ENCODE measurements at places on chromosomes 5 and 9.

GRCh38 chr5:116626272-116626723 lies 51.7 kb upstream of the SEMA6A start:
- DNase-seq = peak; percentile 40

DNA sequence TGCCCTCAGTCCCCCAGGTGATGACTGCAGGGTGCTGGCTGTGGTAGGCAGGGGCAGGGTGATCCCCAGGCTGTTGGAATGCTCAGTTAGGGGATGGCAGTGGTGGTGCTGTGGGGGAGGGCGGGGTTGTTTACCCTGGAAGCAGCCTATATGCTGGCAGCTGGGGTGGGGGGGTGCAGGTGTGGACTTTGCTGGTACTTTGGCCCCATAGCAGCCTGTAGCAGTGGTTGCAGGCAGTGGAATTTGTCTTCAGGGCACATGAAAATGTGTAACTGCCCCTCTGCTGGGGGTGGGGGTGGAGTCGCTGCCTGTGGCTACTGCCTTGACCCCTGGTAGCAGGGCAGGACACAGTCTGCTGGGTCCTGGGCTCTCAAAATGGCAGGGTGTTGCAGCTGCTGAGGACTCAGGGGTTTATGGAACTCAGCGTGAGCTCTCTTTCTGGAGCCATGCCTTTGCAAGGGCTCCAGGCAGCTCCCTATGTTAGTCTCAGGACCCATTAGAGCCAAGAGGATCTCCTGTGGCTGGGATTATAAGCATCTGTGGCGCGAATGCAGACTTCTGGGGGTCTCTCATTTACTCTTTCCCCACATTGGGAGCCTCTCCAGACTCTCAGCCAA lies 65.0 kb downstream of the RMI1 start:
- no peak for DNase-seq

- DNase-seq = no peak
Observed at GRCh38 chr9:18799428-18799827, 233.6 kb downstream of the SAXO1 start.

GRCh38 chr5:17157916-17158529 lies 59.4 kb upstream of the BASP1 start:
- no peak for DNase-seq

GRCh38 chr5:44935262-44935661 lies 126.5 kb downstream of the MRPS30 start:
- DNase-seq = no peak

DNA sequence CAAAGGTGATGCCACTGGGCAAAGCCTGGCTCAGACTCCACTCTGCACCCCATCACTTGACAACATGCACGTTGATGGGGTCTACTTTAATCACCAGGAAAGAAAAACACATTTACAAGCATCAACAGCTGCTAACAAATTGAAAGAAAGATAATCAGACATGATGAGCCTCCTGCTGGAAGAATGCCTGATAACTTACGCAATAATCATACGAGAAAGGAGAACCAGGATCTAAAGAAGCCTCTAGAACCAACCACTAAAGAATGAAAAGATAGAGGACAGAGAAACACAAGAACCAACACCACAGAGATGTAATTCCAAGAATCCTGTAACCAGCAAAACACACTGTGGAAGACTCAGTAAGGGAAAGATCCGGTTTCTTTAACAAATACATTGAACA lies 120.3 kb upstream of the ICE1 start:
- no peak for DNase-seq

GRCh38 chr5:80408484-80409366 lies 861 bp downstream of the ZFYVE16 start:
- DNase-seq = peak; percentile 68

GRCh38 chr9:127417131-127418036 lies 6.8 kb upstream of the ZNF79 start:
- DNase-seq = no peak

GRCh38 chr5:150103678-150104549 lies 17.6 kb upstream of the CSF1R start:
- no peak for DNase-seq

DNA sequence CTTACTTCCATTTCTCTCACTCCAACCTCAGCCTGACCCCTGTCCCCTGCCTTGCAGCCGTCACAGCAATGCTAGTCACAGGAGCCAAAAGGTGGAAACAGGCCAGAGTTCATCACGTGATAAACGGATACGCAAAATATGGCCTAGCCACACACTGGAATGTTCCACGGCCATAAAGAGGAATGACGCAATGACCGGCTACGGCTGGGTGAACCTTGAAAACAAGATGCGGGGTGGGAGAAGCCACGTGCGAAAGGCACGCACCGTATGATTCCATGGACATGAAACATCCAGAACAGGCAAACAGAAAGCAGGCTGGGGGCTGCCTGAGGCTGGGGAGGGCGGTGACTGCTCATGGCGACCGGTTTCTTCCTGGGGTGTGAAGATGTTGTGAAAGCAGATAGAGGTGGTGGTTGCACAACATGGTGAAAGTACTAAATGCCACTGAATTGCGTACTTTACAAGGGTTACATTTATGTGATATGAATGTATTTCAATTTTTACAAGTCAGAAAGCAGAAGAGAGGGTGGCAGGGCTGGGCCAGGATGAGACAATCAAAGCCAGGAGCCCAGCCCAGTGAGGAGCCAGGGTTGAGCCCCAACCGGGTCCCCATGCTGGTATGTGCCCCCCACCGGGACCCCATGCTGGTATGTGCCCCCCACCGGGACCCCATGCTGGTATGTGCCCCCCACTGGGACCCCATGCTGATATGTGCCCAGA lies 117.8 kb upstream of the SARDH start:
- peak; percentile 57 for DNase-seq

DNA sequence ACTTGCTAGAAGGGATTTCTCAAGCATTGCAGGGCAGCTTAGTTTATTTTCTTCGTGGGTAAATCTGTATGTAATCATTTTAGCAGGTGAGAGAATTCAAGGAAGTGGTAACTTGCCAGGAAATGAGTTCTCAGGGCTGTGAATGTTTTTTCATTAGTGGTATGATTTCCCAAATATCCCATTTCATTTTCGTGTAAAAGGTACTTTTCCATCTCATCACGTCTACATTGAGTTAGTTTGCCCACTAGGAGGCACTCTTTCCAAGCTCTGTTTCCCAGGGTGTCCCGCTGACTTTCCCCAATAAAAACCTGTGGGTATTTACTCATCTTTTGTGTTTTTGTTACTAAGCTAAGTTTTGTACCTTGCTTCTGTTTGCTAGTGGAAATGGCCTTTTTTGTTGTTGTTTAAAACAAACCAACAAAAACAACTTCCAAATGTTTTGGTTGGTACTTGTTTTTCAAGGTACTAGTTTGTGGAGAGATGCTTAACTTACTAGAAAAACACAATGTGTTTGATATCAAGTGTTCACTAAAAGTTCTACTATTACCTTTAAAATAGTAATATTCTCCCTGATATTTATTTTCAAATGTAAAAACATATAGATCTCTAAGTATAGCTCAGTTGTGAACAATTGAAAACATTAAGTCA lies 373.6 kb downstream of the ADGRV1 start:
- DNase-seq = peak; percentile 69

GRCh38 chr9:126157826-126158587 lies 168.6 kb upstream of the MVB12B start:
- DNase-seq = no peak

DNA sequence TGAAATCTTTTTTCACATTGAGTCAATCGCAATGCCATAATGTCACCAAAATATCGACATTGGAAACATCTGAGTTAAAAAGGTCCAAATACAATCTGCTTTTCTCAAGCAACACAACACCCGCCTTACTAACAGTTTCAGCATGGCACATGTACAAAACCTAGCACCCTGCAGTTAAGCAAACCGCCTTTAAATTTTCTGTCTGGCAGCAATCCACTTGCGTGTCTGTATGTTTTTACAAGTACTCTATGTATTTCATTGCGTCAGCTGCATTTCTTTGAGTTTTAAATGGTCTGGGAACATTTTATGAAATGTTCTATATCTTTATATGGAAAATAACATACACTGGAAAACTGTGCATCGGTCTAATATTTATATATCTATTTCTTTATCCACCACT lies 134.6 kb downstream of the DENND1A start:
- no peak for DNase-seq

DNA sequence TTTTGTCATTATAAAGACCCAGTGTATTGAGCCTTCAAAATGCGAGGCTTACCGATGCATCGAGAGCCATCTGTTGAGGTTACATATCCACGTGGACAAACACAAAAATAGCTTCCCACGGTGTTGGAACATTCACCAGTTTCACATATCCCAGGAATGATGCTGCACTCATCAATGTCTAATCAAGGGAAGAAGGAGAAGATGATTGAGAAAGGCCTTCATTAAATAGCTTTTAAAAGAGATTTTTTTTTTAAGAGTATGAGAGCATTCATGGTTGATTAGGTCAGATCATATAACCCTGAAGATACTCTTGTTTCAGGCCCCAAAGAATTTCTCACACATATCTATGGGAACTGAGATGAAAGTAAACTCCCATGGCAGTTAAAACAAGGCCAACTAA lies 129.4 kb downstream of the FBN2 start:
- no peak for DNase-seq

DNA sequence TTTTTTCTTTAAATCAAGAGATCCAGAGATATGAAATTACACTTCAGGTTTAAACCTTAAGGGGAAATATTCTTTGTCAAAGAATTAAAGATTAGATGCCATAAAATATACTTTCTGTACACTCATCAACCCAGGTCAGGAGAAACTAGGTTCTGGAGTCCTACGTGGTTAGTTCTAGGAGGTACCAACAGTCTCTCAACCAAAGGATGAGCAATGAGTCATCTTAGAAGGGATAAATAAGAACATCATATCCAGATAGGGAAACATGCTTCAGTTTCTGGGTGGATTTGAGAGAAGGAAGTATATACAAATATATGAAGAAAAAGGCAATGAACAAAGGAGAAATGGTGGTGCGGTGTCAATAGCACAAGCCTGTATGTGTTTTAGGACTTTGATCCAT lies 98.2 kb downstream of the CSNK1G3 start:
- DNase-seq = no peak

DNA sequence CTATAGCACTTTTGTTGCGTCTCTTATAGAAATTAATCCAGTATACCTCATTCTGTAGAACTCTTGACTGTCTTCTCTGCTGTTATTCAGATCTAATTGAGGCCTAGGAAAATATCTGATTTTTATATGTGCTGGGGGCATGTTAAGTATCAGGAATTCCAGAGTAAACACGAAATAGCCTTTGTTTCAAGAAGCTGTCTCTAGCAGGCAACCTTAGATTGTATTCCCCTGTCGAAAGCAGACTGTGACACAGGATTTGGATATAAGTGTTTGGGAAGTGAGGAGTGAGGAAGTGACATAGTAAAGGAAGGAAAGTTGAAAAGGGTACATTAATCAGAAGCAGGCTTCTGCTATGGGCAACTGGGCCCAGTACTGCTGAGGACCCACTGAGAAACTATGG lies 72.1 kb upstream of the RASA1 start:
- DNase-seq = no peak

DNA sequence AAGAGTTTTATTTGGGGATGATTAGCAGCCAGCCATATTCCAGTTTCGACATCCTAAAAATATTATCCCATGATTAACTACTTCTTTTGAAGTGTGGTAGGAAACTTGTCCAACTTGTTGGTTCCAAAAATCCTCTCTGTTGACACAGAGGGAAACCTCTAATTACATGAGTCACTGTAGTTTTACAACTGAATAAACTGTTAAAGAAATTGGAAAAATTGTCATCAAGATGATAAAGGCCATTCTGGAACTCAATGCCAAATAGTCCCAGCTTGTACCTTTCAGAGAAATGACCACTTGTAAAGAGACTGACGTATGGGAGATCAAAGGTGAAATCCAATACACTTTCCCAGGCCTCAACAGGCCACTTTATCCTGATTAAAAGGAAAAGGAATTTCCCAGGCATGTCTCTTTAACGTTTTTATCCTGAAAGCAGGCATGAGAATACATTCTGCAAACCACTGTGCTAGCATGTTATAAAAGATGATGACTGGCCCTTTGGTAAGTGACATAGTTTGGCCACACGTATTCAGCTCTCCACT lies 261.6 kb downstream of the GLIS3 start:
- no peak for DNase-seq

- DNase-seq = no peak
Observed at GRCh38 chr5:166346726-166347374, 1944.6 kb upstream of the WWC1 start.

- DNase-seq = no peak
Observed at GRCh38 chr5:33260098-33260497, 180.7 kb upstream of the TARS1 start.

GRCh38 chr9:34550681-34551270 lies 28.0 kb upstream of the ENHO start:
- no peak for DNase-seq

GRCh38 chr5:140965905-140966292 lies 377 bp upstream of the PCDHAC2 start:
- DNase-seq = no peak

DNA sequence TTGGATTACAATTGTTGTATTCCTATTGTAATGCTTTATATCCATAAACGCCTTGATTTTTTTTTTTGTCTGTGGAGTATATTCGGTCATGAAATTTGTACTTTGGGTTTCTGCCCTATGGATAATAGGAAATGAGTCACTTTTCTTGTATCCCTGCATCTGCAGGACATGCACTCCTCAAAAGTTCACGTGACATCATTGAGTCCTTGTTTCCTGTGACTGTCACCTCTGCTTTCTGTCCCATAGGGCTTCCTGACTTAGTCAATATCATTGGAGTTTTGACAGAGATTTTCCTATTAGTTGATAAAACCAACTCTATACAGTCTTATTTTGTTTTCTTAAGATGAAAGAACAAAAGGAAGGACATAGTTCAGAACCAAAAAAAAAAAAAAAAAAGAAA lies 356.3 kb downstream of the MAT2B start:
- no peak for DNase-seq

DNA sequence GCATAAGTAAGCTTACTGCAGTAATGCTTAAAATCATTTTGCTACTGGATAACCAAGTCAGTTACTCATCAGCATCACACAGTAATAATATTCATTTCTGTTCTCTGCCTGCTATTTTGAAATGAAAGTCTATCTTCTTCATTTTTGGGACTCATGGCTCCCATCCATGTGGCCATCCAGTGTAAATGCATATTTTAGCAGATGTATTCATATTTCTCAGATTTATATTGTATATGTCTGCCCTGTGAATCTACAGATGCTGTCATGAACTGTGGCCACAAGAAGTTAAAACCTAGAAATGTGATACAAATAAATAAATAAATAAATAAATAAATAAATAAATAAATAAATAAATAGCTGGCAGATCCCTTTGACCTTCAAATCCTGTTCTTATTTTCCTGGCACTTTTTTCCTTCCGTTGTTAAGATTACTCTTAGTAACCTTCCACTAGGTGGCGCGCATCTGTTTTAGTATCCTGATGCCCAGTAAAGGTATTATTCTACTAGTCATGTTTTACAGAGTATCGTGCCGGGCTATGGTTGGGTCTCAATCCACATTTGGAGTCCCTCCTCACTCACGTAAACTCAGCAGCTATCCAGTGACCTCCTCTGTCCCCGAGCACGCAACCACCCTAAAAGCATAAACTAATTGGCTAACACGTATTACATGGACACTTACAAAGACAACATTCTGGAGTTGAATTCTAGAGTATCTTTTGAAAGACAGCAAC lies 79.2 kb upstream of the IL7R start:
- peak; percentile 89 for DNase-seq

- DNase-seq = peak; percentile 18
Observed at GRCh38 chr5:17249029-17249634, 31.7 kb downstream of the BASP1 start.

GRCh38 chr5:43638107-43638506 lies 35.1 kb downstream of the NNT start:
- no peak for DNase-seq
